ENCODE measurements at places on chromosomes 4 and X.

GRCh38 chr4:91113130-91113706, 986.0 kb downstream of the CCSER1 start:
- DNase-seq, result no peak

DNA sequence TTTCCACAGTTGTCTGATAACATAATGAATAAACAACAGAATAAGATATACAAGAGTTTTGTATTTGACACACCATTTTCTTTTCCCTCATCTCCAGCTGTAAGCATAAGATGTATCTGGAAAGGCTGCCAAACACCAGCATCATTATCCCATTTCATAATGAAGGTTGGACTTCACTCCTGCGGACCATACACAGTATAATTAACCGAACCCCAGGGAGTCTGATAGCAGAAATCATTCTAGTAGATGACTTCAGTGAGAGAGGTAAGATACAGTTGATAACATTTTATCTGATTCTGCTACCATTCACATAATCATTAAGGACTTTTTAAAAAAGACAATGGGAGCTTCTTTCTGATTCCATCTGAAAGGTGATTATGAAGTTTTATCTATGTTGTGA, 535.2 kb downstream of the GALNTL6 start:
- no peak for DNase-seq

DNA sequence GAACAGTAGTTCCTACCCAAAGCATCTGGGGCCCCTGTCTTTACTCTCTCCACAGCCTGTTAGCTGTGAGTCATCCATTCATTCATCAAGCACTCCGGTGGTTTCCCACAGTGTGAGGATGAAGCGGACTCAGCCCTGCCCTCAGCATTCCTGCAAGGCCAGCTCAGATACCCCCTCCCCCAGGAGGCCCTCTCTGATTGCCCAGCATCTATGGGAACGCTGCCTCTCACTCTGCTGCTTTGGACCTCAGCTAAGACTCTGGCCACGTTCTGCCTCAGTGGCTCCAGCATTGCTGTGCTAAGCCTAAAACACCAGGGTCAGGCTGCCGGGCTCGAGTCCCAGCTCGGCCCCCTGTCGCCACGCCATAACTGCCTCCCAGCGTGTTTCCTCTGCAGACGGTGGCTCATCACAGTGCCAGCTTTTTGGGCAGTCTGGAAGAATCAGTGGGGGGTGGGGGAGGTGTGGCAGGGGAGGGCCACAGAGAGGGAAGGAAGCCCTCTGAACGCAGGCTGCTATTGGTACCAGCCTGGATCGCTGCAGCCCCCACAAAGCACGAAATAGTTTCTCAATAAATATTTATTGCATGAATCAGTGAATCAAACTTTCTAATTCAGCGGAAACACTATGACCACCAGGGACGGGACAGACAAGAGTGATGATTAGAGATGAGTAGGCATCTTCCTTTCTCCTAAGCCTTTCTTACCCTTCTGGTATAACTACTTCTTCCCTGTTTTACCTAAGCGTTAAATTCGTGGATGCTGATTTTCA, 74.4 kb downstream of the SORCS2 start:
- DNase-seq, result no peak

DNA sequence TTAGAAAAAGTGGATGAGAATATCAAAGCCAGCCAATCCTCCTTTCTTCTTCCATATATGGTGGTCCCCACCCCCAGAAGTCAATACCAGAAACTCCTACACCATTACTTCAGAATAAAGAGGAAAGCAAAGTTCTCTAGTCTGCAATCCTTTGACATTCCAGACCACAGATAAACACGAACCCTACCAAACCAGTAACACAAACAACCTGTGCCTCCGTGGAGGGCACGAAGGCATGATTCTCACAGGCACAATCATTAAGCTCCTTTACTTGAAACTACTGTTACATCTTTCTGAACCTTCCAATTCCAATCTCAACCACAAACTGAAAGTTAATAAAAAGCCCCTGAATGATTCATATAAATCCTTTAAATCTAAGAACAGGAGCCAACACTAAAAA, 16.3 kb downstream of the MAML3 start:
- no peak for DNase-seq

- no peak for DNase-seq
Measured at GRCh38 chr4:661231-661630, 12.8 kb downstream of the ATP5ME start.
